ENCODE measurements at places on chromosomes 3 and 15.

DNA sequence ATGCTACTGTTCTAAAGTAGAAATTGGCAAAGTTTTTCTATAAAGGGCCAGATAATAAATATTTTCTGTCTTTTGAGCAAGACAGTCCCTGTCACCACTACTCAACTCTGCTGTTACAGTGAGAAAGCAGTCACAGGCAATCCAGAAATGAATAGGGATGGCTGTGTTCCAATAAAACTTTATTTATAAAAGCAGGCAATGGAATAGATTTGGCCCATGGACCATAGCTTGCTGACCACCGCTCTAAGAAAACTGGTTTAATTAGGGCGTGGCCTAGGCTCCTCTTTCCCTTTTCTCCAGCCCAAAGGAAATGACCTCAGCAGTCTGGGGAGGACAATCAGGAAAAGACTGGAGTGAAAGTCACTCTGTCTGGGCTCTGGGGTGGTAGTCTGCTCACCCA, 183.8 kb downstream of the MEGF11 start:
- DNase-seq = no peak

GRCh38 chr15:75195766-75196241, 5.9 kb upstream of the C15orf39 start:
- DNase-seq = no peak

DNA sequence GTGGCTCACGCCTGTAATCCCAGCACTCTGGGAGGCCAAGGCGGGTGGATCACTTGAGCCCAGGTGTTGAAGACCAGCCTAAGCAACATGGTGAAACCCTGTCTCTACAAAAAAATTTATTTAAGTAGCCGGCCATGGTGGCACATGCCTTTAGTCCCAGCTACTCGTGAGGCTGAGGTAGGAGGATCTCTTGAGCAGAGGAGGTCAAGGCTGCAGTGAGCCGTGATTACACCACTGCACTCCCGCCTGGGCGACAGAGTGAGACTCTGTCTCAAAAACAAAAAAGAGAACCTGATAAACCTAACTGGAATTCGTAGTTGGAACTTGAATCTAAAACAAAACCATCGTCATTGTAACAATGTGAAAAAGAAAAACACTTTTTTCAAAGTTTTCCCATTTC, 57.1 kb downstream of the TCAIM start:
- no peak for DNase-seq

DNA sequence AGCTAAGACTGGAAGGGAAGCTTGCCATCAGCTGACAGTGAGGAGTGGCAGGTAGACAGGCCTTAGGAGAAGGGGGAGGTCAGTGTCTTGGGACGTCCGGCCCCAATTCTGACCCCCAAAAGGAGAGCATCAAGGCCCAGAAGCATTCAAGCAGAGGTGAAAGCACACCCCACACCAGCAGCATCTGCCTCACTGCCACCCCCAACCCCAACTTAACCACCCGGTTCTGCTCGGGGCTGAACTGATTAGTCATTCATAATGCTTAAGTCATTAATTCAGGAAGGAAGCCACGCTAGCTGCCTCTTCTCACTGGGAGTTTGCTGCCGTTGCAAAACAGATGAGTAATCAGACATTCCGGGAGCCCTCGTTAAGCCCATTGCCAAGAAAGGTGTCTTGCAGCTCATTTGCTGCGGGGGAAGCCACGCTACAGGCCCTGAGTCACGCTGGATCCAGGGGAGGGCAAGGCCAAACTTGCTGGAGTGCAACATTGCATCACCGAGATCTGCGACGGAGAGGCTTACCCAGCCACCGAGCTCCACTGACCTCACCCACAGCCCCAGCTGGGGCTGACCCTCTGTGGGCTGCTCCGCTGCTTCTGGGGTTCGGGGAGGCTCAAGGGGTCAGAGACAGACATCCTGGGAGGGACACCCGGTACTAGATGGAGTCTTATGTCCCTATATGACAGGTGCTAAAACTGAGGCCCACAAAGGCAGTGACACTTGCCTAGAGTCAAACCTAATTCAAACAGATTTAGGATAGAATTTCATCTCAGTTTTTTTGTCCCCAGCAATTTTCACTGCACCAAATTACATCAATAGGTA, 46.4 kb upstream of the HES1 start:
- DNase-seq = no peak

DNA sequence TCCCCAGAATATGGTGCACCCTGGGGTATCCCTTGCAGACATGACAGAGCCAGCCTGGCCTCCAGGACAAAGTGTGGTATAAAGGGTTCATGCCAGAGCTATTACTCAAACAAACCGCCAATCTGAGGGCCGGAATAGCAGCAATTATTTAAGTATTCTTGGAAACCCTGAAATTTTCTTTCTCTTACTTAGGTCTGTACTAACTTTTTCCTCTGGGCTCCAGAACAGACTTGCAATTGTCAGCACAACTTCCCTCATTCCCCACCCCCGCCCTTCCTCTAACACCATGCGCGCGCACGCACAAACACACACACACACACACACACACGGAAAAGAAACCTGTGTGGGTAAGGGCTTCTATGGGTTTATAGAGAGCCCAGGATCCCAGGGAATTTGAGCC, 56.3 kb downstream of the ISG20 start:
- no peak for DNase-seq

DNA sequence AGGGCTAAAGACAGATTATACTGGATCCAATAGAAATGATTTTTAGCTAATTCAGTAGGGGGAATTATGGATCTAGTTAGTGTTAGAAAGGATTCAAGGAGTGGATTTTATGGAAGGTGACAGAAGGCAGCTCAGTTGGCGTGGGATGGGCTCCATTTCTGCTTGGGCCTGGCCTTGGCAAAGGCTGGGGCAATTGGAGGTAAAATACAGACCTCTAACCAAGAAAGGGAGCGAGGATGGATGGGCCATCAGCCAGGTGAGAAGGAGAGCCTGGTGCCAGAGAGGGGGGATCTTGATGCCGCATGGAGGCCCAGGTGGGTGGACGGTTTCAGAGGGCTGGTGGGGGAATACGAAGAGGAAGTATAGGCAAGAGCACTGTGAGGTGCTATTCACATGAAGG, 40.7 kb upstream of the TRA2B start:
- no peak for DNase-seq

DNA sequence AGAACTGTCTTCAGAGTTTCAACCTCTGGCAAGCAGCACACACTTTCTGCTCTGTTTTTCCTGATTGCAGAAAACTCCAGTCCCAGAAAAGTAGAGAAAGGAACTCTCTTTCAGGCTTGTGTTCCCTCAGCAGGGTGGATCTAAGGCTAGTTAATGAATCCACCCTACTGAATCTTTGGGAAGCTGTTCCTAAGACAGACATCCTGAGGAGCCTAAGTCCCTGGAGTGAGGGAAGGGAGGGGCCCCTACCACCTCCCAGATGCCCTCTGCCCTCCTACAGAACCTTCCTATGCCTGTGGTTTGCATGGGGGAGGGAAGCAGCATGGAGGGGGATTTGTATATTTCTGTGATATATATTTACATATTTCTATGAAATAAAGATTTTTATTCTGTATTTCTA, 124.4 kb downstream of the ANO10 start:
- no peak for DNase-seq

- no peak for DNase-seq
Observed at GRCh38 chr3:385151-385550, 188.6 kb downstream of the CHL1 start.

GRCh38 chr3:88690287-88690686, 417.1 kb upstream of the EPHA3 start:
- no peak for DNase-seq

DNA sequence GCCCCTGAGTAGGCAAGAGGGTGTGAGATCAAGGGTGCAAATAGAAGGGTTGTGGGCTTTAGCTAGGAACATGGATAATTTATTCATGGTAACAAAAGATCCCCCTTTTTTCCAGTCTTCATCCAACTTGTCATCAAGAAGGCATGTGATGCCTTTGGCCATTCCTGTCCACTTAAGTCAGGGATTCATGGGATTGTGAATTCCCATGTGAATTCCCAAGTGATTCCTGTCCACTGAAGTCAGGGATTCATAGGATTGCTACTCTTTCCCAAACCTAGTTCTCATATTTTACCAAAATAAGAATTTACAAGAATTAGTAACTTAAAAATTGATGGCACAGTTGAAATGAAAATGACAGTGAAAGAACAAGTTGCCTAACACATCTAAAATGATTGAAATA, 40.8 kb downstream of the HMG20A start:
- DNase-seq = no peak

GRCh38 chr3:79521221-79521848, 246.5 kb downstream of the ROBO1 start:
- no peak for DNase-seq

All from activated naive CD8-positive, alpha-beta T cell treated with anti-CD3 and anti-CD28 coated beads, Interleukin-2, amount 50 U/mL, for 16 hours (primary cell).